ENCODE measurements at places on chromosomes 2 and 18. TPM values are rescaled to one million over a fixed set of nuclear protein-coding genes. Genes with fewer than 3 reads are reported as not detected.

Gene DPY30
- 68.7 TPM for total RNA-seq

Gene SCYGR8
- total RNA-seq = not detected

Gene CRIM1
- 618 TPM for total RNA-seq

Gene SPATS2L
- total RNA-seq = 76.1 TPM

Gene RAPGEF4
- 5.1 TPM for total RNA-seq

Gene RHBDD1
- 9.9 TPM for total RNA-seq

Gene RIT2
- total RNA-seq = not detected

Gene RRM2
- 21.4 TPM for total RNA-seq

Gene FSHR
- not detected for total RNA-seq

Gene RBM43
- 5.6 TPM for total RNA-seq

Gene FECH
- 29.2 TPM for total RNA-seq

- DNase-seq = no peak
Measured at GRCh38 chr2:21644266-21644665, 520.5 kb downstream of the TDRD15 start.

GRCh38 chr2:20159411-20160070, 65.4 kb downstream of the SDC1 start:
- DNase-seq = no peak

DNA sequence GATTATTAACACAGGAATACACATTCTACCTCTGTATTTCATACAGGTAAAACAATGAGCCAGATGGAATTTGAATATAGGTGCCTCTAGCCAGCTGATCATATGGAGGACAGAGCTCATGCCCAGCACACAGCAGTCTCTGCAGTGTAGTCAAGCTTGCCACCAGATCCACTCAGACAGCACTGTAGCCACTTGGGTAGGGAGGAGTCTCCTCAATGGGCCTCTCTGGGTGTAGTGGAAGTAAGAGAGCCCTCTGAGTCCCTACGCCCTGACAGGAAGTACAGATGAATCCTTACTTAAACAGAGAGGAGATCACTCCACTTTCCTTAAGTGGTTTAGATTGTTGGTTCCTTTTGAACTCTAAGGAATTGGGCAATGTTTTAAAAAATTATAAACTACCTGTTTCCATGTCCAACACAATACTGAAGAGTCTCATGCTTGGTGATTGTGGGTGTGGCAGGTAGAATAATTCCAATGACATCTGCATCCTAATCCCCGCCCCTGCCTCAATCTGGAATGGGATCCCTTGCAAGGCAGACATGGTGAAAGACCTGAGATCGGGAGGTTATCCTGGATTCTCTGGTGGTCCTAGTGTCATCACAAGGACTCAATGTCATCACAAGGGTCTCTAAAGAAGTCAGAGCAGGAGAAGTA, 23.0 kb upstream of the TMEM200C start:
- DNase-seq = no peak

DNA sequence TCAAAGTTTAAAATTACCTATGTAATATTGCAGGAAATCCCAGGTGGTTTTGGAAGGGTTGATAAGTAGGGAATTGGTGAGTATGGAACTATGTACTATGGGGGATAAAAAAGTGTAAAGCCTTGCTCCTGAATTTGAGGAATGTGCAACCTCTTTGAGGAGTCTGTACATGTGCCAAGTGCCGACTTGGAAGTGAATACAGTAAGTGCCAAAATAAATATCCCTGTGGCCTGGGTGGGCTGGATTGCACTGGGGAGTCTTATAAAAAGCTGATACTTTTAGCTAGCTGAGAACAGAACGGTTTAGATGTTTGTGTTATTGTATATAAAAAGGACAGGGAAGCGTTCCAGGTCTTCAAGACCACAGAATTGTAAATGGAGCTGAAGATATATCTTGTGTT, 317.1 kb upstream of the LRRTM1 start:
- no peak for DNase-seq

DNA sequence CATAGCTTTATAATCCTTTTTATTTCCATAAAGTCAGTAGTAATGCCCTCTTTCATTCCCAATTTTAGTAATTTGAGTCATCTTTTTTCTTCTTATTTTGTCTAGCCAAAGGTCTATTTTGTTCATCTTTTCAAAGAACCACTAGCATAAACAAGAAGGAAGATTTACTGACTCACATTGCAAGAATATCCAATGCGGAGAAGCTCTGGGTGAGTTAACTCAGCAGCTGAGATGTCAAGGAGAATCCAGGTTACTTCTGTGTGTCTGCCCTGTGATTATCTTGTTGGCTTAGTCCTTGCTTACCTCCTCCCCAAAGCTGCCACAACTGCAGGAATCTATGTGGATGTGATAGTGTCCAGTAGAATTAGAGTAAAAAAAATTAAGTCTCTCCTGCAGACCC, 311.4 kb upstream of the NCKAP5 start:
- no peak for DNase-seq

- DNase-seq = no peak
Measured at GRCh38 chr2:213220967-213221603, 63.2 kb upstream of the SPAG16 start.

DNA sequence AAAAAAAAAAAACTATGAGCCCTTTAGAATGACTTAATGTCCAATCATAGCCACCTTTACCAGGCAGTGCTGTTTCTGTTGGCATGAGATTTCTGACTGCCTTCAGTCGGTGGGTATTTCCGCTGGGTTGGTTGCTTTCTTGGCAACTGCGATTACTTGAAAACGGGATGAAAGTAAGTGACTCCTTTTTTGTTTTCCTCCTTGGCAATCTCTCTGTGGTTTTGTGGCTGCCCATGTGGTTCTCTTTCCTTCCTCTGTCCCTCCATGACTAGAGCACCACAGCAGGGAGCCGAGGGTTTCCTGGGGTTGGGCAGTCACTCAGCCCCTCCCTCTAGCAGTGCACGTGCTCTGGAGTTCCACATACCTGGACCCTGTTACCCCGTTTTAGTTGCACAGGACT, 112.1 kb downstream of the KLHL29 start:
- DNase-seq = peak; percentile 18

DNA sequence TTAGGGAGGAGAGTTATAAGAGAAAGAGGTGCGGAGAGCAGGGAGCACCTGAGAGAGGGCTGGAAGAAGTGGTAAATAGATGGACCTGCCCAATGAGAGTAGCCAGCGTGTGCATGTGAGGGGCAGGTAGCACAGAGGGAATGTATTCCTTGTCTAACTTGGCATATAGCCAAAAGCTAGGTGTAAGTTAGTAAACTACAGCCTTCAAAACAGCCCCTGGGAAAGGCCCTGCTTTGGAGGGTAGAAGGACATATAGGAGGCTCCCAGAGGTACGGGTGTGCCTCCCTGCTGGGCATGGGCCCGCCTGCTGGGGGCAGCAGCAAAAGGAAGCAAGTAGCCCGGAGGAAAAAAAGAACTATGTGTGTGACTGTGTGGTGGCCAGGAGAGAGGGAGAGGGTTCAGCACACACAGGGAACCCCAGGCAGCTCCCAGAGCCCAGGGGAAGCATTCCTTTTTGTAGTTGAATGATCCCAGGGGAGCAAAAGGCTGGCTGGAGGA, 48.0 kb downstream of the TCF7L1 start:
- DNase-seq = no peak

DNA sequence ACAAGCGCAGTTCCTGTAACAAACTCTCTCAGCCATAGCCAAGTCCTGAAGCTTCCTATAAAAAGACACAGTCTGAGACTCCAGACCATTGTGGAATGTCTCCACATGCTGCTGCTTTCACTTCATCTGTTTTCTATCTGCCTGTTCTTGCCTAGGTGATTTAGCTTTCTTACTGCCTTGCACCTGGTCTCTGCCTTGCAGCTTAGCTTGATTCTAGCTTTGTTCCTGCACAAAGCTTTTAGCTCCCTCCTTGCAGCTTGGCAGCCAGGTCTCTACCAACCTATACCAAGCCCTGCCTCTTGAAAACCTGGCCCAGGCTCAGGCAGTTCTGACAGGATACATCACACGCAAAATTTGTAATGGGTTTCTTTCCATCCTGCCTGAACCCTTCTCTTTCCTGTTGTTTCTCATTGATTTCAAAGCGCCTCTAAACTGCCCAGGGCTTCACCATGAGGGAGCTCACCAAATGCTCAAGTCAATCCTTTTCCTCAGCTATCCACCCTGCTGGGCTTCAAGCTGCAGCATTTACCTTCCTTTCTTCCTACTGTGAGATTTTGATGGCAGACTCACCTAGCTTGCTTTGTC, 941.3 kb upstream of the NXPH2 start:
- DNase-seq = no peak

GRCh38 chr2:102515851-102516250, 42.8 kb downstream of the SLC9A4 start:
- DNase-seq = no peak

GRCh38 chr2:29753671-29754444, 167.5 kb downstream of the ALK start:
- no peak for DNase-seq

- no peak for DNase-seq
Measured at GRCh38 chr2:237171396-237171795, 85.7 kb downstream of the COPS8 start.

DNA sequence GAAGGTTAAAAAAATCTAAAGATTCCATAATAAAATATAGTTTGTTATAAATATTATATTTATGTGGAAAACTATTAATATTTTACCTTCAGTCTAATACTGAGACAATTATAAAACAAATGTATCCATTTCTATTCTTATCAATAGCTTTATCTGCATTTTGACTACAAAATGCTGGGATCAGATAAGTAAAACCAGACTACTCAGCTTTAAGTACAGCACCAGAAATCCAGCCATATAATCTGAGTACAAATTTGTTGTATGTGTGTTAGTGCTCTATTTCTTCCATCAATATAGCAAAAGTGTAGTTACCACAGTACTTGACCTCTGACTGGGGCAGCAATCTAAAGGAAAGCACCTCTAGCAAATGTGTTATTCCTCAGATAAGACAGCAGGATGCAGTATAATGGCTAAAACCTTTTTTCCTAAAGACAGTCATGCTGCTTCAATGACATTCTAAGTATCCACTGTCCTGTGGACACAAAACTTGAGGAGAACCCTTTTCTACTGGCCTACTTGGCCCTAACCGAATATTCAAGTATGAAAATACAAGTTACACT, 68.1 kb downstream of the OLA1 start:
- DNase-seq = no peak

DNA sequence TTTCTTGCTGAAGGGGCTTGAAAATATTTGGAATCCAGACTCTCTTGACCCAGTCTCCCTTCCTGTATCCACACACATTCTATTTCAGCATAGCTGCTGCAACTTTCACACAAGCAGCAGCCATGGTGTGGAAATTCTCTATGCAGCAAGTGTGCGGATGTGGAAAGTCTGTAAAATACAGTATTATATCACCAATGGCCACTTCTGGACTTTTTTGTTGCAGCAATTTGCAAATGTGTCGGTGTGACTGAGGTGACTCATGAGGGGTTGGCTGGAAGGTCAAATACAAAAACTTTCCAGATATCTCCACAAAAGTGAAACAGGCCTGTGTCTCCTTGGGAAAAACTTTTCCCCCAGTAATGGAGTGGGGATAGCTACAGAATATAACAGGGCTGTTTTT, 299.3 kb upstream of the GYPC start:
- no peak for DNase-seq

DNA sequence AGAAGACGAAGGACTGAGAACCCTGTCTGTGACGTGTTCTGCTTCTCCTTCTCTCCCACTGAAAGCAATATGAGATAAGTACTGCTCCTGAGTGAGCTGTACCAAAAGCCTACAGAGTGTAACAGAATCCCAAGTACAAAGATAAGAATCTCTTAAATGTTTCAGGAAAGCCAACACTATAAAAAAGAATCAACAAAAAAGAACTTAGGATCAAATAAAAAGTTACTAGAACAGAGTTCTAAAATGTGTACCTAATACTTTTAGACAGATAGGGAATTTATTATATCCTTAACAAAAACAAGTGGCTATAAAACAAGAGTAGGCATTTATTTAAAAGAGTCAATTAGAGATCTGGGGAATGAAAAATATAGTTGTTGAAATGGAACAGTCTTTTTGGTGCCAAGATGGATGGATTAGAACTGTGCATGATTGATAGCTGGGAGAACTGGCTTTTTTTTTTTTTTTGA, 49.0 kb downstream of the NCOA1 start:
- DNase-seq = no peak

- peak; percentile 10 for DNase-seq
Measured at GRCh38 chr2:148926291-148926961, 51.4 kb downstream of the KIF5C start.

DNA sequence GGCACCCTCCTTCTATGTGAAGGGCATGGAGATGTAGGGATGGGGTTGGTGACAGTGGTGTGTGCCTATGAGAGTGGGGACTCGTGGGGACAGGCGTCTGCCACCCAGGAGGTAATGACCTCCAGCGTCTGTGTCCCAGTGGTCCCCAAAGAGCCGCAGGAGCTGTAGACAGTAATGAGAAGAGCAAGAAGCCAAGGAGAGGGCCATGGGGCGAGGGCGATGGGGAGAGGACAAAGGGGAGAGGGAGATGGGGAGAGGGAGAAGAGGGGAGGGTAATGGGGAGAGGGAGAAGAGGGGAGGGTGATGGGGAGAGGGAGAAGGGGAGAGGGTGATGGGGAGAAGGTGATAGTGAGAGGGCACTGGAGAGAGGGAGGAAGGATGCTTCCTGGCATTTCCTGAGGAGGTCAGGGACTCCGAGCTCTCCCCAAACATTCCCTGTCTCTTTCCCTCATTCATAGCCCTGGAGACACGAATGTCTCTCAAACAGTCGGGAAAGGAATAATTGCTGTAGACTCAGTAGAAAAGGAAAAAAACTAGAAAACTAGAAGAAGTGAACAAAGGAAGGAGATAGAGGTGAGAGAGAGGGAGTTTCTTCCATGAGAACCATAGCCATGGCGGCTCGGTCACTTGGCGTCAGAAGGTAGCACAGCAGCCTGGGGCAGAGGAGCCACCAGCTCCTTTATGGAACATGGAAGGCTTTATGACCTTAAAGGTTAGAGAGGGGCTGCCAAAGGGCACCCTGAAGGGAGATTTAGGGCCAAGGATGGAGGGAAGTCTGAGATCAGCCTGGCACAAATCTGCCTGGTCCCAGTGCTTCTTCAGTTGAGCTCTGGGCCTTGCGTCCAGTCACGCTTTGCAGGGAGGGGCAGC, 39.5 kb downstream of the PSD4 start:
- no peak for DNase-seq

GRCh38 chr2:15243762-15244161, 317.4 kb downstream of the NBAS start:
- no peak for DNase-seq

DNA sequence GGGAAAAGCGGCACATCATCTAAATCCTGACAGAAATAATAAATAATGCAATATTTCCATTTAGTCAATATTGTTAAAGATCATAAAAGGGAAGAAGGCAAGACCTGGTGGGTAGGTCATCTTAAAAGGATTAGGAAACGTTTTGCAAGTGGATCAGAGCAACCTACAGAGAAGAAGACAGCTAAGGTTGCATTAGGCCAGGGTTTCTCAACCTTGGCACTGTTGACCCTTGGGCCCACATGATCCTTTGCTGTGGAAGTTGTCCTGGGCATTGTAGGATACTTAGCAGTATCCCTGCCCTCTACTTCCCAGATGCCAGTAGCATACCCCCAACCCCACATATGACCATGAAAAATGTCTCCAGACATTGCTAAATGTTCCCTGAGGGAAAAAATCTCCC, 55.0 kb downstream of the KLF7 start:
- DNase-seq = no peak

GRCh38 chr2:26979741-26980140, 9.3 kb downstream of the MAPRE3 start:
- no peak for DNase-seq
